Left hindlimb (tissue), 1 donor: ENCODE measurements at places on chromosomes 13 and 19.

DNA sequence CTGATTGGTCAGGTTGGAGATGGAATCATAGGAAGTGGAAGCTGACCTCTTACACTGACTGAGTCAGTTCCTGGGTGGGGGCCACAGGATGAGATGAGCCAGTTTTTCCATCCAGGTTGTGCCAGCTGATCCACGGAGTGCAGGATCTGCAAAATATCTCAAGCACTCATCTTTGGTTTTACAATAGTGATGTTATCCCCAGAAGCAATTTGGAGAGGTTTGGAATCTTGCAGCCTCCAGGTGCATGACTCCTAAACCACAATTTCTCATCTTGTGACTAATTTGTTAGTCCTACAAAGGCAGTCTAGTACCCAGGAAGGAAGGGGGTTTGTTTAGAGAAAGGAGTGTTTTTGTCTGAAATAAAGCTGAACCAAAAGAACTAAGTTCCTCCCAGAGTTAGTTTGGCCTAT lies 212.8 kb downstream of the SLITRK6 start:
- DNase-seq: no peak

DNA sequence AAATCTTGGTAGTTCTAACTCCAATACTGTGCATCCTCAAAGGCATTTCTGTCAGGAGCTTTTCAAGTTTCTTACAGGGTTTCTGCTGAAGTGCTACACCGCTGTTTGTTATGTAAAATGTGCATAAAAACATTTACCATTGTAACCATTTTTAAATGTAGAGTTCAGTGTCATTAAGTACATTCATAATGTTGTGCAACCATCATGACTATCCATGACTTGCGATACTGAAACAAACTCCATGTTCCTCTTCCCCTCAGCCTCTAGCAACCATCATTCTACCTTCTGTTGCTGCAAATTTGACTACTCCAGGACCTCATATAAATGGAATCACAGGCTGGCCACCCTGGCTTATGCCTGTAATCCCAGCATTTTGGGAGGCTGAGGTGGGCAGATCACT lies 14.4 kb upstream of the SLC25A42 start:
- DNase-seq: no peak

- no peak for DNase-seq
Observed at GRCh38 chr13:87953381-87953780, 282.2 kb downstream of the SLITRK5 start.

- no peak for DNase-seq
Observed at GRCh38 chr19:43739439-43740235, 15.1 kb downstream of the SMG9 start.

- DNase-seq: no peak
Observed at GRCh38 chr19:29567366-29567915, 38.6 kb upstream of the POP4 start.
